Heart left ventricle (tissue), 16 donors: ENCODE measurements at places on chromosomes 6 and 20. TPM values are rescaled to one million over a fixed set of nuclear protein-coding genes. Genes with fewer than 3 reads are reported as not detected.

DNA sequence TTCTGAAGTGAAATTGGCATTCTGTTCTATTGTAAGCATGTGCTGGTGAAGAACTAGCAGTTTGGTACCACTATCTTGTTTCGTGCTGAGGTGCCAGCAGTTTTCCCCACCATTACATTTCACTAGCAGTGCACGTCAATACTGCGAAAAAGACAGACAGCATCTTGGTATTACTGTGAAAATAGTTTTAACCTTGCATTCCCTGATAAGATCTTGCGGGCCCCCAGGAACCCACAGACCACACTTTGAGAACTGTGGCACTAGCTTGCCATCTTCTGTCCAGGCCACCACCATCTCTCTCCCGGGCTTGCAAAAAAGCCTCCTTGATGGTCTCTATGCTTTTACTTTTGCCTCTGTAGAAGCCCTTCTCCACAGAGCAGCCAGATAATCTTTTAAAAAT, 185.7 kb downstream of the BACH2 start:
- no peak for DNase-seq

- DNase-seq, result no peak
Measured at GRCh38 chr6:147207351-147207750, 3.1 kb downstream of the STXBP5 start.

DNA sequence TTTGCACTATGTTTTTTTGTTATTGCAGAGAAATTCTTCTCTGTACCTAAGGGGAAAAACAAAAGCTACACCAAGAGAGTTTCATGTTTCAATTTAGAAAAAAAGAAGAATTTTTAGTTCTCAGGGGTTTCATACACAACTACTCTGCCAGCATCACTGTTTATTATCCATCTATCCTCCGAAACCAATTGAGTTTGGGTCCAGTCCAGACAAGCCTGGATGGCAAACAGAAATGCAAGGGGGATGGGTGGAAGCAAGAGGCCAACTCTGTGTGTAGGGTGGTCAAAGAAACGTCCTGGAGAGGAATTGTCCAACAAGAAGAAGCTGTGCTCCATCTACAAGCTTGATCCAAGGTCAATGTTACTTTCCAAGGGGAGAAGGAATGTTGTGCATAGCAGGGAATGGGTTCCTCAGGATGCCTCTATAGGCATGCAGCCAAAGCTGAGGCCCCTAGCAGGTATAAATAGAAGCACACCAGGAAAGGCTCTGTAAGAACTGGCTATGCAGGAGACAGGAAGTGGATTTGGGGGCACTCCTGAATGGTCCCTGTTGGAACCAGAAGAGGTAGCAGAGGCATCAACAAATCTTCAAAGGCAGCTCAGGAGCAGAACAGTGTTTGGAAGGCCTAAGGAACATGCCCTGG, 64.4 kb downstream of the FILIP1 start:
- no peak for DNase-seq

GNAS gene
- 1,482 TPM for total RNA-seq

DNA sequence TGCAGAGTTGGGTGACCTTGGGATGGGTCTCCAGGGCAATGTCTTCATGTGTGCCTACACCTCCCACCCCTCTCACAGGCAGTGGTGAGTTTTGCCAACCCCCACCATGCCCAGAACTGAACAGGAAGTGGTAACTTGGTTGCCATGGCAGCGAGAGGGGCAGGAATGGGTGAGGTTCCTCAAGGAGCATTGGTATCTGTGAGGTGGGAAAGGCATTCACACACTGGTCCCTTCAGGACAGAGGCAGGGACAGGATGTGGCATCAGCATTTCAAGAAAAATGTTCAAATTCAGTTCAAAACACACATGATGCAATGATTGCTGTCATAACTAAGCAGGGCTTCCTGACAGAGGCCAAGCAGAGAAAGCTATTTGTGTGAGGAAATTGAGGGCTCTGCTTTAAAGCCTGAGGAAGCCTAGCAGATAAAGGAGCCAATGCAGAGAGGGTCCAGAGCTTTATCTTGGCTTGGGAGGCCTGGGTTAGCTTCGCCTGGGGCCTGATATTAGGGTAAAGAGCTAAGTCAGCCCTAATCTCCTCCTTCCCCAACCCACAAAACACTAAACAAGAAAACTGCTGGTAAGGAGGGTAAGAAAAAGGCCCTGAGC, 551 bp downstream of the TREML2 start:
- peak; percentile 37 for DNase-seq

MAP1LC3A gene
- 212 TPM for total RNA-seq

MAS1 gene
- total RNA-seq, result not detected

GRCh38 chr20:61449916-61450315, 197.9 kb downstream of the CDH4 start:
- no peak for DNase-seq

GRCh38 chr20:50434653-50435396, 75.4 kb upstream of the PTPN1 start:
- no peak for DNase-seq

NFATC2 gene
- 3.8 TPM for total RNA-seq

BTN1A1 gene
- not detected for total RNA-seq

- DNase-seq, result no peak
Measured at GRCh38 chr6:137700751-137701477, 166.1 kb upstream of the TNFAIP3 start.

DNA sequence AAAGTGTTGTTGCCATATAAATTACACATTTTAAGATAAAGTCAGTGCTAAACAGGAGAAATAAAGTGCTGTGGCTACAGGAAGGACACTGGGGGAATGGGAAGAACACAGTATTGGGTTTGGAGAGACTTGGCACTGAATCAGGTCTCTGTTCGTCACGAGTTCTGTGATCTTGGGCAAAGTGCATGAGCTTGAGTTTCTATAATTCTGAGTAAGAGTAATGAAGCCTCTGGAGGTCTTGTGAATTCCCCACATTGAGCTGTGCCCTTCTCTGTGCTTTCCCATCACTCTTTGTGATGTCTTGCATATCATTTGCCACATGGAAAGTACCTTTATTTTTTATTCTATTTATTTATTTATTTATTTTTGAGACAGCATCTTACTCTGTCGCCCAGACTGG, 16.8 kb upstream of the EEF1A1 start:
- DNase-seq, result no peak

DNA sequence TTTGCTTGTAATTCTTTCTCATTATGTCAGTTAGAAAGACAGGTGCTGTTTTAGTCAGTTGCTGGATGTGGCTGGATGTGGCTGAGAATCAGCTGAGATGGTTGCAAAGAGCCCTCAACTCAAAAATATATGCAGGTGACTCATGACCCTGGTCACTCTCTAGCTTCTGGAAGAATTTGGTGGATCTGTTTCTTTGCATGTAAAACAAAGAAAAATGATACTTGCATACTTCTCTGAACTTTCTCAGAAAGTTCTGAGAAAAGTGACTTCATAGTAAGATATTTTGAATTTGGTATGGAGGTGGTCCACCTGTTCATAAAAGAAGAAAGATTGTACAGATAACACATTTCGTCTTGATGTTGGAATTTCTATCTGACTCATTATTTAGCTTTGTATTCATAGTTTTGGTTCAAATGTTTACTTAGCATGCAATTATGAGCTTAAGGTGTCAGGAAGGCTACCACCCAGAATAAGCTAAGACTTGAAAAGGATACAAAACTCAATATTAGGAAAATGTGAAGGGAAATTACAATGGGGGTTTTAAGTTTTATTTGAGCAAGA, 163.2 kb upstream of the OLIG3 start:
- DNase-seq, result no peak

PNPLA1 gene
- not detected for total RNA-seq

DNA sequence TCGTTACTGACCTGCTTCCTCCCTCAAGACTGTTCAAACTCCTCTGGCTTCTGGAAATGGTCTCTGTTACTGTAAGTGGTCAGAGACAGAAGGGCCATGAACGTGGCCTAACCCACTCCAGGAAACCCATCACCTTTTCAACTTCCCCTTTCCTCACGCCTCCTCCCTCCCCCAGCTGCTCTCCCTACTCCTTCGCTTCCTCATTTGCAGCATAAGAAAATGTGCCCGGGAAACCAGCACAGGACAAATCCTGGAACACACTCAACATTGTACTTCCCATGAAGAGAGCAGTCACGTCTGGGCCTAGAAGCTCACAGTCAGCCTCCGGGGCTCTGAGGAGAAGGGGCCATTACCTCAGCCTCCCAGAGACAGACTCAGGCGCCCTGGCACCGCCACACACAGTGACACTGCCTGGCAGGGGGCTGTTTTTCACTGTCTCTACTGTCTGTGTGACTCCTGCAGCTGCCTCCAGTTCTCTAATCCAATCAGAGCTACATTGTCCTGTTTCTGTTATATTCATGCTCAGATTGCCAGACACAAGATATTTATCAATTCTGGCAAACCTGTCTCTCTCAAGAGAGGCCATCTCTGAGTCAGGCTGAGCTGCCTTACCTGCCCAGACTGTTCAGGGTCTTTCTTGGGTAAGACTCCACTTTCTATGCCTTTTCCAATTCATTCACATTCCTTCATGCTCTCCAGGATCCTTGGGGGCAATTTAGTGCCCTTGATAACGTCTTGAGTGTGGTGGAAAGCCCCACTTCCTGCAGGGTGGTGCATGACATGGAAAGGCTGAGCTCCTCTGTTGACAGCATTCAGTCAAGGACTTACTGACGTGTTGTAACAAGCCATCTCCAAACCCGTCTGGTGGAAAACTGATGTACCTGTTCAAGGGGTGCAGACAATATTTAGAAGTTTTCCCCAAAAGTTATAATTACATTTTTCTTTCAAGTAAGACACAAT, 242.2 kb downstream of the HIVEP2 start:
- peak; percentile 55 for DNase-seq

DNA sequence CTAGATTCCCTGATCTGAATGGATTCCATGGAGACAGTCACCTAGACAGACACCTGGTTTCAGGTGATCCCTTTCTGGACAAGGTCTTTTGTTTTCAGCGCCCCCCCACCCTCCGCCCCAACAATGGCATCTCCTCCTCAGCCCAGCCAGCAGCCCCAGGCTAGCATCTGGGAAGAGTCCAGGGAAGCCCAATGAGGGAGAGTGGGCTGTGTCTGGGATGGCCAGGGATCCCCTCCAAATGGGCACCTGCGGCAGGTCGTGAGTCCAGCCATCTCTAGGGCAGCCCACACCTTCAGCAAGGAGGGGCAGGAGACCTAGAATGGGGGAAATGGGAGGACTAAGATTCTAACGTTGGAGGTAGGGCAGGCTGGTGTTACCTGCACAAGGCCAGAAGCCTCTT, 1.2 kb upstream of the SLC24A3 start:
- DNase-seq, result no peak

- DNase-seq, result no peak
Measured at GRCh38 chr6:166626177-166627032, 646 bp downstream of the RPS6KA2 start.

GRCh38 chr20:3729811-3730540, 2.5 kb upstream of the HSPA12B start:
- DNase-seq, result peak; percentile 47

GPX5 gene
- total RNA-seq, result not detected

DNA sequence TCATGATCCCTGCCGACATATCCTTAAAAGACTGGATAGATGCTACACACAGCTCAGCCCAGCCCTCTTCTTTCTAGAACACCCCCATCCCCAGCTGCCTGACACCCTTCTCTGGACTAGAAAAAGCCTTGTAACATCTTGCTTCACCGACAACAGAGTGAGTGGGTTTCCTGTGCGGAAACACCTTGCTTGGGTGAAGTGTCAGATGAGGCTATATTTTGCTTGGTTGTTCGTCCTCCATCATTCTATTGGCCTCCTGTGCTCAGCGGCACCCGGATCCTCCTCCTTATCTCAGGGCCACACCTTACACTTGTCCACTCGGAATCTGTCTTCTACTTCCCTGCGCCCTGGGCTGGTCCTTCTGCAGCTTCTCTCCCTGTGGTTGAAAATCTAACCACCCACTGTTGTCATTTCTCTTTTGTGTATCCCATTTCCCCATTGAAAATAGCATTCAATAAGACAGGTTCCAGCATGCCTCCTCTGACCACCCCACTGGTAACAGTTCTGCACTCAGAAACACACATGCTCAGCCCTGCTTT, 101.3 kb upstream of the MLN start:
- DNase-seq, result no peak

- DNase-seq, result no peak
Measured at GRCh38 chr6:158516098-158516497, 43.8 kb upstream of the TMEM181 start.

DNA sequence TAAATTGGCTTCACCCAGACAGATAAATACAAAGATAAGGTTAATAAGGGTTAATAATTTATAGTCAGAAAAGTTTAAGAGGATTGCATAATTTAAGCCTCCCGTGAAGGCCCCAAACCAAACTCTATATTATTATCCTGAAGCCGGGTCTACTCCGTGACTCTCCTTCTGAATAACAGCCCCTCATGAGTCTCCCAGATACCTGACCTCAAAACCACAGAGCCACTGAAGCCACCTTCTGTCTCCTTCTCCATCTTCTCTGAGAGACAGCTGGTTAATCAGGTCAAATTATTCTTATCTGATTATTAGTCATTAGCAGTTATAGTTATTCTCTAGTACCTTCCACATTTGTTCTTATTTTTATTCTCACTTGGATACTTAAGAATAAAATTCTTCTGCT, 569.2 kb upstream of the AGPAT4 start:
- DNase-seq, result no peak

GABRR1 gene
- total RNA-seq, result not detected

DNA sequence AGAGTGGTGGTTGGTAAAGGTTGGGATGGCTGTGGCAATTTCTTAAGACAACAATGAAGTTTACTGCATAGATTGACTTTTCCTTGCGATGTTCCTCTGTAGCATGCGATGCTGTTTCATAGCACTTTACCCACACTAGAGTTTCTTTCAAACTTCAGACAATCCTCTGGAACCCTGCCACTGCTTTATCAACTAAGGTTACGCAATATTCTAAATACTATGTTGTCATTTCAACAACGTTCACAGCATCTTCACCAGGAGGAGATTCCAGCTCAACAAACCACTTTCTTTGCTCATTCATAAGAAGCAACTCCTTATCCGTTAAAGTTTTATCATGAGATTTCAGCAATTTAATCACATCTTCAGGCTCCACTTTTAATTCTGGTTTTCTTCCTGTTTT, 161.2 kb upstream of the NRSN1 start:
- no peak for DNase-seq

- DNase-seq, result no peak
Measured at GRCh38 chr6:97841763-97842162, 558.7 kb upstream of the MMS22L start.

DNA sequence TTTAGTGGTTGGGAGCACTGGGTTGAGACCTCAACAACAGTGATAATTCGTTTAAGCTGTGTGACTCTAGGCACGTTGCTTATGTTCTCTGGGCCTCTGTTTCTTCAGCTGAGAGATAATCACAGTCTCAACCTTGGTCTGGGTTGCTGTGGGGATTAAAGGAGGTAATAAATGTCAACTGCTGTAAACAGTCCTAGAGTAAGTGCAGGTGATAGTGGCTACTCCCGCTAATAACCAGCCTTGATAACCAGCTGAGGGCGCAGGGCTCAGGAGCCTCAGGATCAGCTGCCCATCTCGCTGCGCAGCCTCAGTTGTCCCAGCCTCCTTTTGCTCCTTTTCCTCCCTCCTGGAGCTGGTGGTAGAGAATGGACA, 58.0 kb downstream of the JARID2 start:
- no peak for DNase-seq
